ENCODE measurements at places on chromosomes 16 and 17.

DNA sequence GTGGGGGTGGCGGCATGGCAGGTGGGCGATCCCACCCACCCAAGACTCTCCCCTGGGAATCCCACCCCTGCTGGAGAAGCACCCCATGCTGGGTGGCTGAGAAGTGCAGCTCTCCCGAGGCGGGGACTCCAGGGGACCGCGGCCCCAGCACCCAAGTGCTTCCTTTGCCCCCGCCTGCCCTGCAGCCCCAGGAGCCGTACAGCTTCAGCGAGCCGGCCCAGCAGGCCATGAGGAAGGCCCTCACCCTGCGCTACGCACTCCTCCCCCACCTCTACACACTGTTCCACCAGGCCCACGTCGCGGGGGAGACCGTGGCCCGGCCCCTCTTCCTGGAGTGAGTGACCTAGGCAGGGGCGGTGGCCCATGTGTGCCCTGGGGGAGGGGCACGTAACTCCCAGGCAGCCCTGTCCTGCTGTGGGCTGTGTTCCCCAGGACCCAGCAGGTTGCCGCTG lies 11.7 kb downstream of the GAA start:
- no peak for DNase-seq

DNA sequence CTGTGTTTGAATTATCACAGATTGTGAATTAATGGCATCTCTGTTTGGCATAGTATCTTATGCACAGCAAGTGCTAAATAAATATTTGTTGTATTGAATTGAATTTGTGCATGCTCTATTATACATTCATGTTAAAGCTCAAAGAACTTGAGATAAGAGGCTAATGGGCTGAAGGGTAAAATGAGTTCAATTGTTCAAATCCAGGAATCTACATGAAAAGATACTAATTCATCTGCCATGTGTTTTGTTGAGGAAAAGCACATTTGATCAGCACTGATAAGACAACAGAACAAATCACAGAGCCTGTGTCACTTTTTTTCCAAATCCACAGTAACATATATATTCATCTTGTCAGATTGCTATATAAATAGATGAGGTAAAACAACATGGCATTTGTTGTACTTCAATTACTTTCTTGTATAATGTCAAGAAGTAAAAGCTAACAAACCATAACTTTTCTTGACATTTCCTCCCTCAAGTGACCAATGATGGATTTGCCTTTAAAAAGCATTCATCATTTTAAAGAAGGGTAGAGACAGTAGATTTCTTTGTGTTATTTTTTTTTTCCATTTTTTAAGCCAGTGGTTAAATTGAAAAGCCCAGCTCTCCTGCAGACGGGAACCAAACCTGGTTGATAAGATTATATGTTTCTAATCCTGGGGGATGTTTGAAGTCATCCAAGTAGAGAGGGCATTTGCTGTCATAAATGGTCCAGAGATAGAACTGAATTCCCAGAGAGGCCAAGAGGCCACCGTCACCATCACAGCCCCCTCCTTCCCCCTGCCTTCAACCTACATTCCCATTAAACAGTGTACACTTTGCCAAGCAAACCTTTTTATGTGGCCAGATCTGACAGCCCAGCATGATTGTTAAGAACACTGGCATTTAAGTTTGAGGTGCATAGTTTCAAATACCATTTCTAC lies 123.0 kb downstream of the CHD9NB start:
- no peak for DNase-seq

DNA sequence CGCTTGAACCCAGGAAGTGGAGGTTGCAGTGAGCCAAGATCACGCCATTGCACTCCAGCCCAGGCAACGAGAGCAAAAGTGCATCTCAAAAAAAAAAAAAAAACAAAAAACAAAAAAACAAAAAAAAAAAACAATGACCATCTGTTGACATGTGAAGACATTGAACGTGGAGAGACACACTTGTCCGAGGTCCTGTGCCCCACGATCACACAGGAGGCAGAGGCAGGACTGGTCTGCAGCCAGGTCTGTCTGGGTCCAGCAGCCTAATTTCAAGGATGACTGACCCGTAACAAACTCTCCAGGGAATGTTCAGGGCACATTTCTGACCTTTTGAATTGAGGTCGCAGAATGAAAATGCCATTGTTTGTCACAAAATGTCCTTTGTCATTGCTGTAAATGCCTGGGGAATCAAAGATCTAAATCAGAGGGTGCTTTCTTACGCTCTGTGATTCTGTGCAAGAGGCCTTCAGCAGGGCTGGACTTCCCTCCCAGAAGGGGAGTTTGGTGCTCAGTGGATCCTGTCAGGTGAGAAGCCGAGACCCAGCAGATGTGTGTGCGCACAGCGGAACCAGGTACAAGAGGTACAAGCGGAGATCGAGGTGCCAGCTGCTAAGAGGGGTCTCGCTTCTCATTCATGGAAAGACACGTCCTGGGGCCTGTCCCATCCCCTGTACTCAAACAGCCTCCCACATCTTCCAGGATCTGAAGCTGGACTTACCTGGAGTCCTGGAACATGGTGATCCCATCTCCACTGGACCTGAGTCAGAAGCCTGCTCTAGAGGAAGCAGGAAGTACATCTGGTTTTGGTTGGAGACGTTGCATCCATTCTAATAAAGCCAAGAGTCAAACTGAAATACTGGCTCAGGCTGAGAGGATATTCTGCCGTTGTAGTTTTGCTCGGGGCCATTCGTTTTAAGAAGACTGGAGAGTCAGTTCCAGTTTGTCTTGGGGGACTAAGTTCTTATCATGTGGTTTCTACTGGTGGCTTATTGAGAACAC lies 95.8 kb downstream of the IRF8 start:
- DNase-seq: no peak

DNA sequence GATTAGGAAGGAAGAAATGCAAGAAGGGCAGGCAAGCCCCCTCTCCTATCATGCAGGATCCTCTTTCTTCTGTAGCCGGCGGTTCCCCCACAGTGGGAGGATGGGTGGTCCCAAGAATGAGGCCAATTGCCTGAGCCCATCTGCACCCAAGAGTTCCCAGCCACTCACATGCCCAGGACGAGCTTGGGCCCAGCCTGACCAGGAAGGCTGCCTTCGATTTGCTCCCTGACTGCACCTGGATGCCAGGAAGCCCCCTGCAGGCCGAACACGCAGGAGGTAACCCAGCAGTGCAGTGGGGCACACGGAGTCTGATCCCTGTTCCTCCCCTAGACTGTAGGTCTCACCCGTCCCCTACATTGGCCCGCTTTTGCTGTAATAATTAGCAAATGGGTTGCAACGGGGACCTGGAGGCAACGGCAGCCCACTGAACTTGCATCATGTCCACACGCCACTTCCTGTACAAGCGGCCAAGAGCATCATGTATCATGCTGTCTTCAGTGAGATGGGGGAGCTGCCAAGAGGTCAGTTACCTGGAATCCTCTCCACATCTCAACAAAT lies 67.5 kb downstream of the AMFR start:
- no peak for DNase-seq

- DNase-seq: no peak
These were observed 23.6 kb downstream of the CFAP20 start for GRCh38 chr16:58105631-58106030.

- no peak for DNase-seq
These were observed 342.2 kb upstream of the TNRC6C start for GRCh38 chr17:77616254-77616731.

- DNase-seq: no peak
These were observed 444.7 kb downstream of the HS3ST3B1 start for GRCh38 chr17:14745541-14745940.

DNA sequence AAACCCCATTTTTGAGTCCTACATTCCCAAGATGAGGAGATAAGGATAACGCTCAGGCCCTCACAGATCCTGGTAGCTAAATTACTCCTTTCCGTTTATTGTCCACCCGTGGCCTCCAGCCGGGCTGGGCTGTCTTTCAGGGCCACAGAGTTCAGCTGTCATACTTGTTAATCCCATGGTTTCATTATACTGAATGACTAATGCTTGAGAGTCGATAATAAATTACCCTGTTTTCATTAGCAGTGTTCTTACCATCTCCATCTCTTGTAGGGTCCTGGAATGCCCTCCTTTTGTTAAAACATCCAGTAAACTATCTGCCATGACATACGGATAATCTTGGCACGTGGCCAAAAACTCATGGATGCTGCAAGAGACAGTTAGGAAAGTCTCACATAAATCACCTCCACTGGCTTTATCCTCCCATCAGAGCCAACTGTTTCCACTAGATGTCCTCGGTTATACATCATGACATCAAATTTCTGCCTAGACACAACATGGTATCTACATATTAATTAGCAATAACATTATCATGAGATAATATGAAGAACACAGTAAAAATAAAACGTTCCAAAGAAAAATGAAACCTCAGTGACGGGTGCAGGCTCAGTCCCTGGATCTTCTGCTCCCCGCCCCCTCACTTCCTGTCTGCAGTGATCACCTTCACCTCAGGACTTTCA lies 45.3 kb downstream of the BRD7 start:
- no peak for DNase-seq

DNA sequence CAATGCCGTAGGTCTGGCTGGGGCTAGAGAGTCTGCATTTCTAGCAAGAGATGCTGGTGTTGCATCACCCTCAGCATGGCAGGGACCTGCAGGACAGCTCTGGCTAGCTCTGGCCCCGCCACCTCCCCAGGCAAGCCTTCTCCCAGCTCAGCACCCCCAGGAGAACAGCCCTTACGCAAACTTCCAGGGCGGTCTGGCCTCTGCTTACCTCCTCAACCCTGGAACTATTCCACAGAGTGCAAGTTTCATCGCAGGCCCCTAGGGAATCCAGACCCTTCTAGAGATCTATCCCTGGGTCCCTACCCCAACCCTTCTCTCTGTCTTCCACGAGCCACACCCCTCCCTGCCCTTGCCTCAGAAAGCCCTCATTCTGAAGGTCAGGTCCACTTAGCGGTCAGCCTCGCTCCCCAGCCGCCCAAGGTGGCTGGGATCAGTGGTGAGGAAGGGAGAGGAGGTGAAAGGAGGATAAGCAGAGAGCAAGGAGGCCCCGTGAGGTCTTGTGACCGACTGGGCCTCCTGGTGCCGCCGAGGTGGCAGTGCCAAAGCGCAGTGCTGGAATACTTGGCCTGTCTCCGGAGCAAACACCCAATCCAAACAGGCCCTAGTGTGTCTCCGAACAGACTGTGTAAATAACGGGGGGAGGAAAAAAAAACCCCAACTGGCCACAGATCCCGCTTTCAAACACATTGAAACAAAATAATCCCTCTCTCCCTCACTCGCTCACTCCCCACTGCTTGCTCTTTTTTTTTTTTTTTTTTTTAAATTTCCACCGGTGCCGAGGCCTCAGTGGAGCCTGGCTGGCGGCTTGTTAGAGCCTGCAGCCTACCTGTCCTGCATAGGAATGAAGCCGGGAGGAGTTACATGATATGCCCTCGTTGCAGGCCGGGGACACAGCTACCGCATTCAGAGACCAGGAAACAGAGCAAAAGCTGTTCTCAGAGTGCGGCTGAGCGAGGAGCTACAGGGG lies 380.9 kb downstream of the SOX9 start:
- no peak for DNase-seq

DNA sequence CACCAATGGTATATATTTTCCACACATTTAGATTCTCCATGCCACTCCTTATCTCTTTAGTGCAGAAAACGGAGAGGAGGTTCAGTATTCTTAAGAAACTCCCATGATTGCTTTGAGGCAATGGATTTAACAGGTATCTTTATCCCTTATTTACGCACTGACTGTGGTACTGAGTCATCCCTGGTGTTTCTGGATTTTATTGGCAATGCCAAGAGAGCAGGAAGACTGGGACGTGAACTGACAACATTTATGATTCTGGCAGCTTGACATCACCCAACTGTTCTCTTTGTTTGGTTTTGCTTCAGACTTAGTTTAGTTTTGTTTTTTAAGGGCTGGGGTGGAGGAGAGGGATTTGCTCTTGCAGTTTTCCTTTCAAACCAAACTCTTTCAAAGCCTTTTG lies 131.4 kb downstream of the WWOX start:
- no peak for DNase-seq

GRCh38 chr17:27282054-27282551 lies 11.8 kb upstream of the WSB1 start:
- no peak for DNase-seq

DNA sequence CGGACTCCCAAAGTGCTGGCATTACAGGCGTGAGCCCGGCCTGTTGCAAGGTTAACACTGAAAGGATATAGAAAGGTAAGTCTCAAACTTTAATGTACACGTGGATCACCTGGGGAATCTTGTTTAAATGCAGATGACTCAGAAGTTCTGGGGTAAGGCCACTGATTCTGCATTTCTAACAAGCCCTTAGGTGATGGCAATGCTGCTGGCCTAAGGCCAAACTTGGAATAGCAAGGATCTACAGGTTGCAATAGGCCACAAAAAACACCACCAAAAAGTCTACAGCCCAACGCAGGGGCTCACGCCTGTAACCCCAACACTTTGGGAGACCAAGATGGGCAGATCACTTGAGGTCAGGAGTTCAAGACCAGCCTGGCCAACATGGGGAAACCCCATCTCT lies 4.2 kb downstream of the CMTM4 start:
- no peak for DNase-seq

DNA sequence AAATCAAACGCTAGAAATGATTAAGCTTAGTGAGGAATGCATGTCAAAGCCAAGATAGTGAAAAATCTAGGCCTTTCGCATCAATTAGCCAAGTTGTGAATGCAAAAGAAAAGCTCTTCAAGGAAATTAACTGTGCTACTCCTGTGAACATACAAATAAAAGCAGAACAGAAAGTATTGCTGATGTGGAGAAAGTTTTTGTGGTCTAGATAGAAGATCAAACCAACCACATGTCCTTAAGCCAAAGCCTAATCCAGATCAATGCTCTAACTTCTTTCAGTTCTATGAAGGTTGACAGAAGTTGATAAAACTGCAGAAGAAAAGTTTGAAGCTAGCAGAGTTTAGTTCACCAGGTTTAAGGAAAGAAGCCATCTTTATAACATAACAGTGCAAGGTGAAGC lies 1044.6 kb downstream of the CDH11 start:
- no peak for DNase-seq

DNA sequence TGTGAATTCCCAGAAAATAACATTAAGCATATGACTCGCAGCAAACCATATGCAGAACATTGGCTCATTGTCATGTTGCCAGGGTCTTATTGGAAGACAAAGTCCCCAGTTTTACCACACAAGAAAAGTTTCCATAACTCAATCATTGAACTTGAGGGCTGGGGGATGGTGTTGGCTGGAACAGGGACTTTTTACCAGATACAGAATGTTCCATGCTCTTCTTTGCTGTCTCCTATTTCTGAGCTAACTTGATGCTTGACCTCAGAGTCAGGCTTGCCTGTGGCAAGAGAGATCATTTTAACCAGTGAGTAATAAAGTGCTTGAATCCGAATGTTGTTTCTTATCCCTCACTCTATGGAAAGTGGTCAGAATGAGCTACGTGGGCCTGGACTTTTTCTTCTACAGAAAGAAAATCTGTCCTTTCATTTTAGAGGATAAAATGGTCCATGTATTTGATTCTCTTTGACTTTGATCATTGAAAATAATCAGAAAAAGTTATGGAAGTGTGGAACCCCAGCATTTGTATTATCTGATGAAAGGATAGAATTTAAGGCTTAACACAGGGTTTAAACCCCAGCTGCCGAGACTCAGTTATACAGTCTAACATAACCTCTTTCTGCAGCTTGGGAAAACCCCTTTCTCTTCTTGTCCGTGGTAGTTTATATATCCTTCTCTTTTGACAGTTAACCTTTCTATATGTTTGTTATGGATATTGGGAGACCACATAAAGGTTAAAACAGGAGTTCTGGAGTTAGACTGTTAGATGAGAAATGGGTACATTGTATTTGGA lies 67.0 kb downstream of the TUBD1 start:
- DNase-seq: no peak

- no peak for DNase-seq
These were observed 36.0 kb downstream of the ZFHX3 start for GRCh38 chr16:73011926-73012325.

GRCh38 chr16:56192986-56193945 lies 2.0 kb downstream of the GNAO1 start:
- DNase-seq: no peak

All from CD4-positive, CD25-positive, alpha-beta regulatory T cell (primary cell).